ENCODE measurements at places on chromosomes 2 and 18. TPM values are rescaled to one million over a fixed set of nuclear protein-coding genes. Genes with fewer than 3 reads are reported as not detected.

DNA sequence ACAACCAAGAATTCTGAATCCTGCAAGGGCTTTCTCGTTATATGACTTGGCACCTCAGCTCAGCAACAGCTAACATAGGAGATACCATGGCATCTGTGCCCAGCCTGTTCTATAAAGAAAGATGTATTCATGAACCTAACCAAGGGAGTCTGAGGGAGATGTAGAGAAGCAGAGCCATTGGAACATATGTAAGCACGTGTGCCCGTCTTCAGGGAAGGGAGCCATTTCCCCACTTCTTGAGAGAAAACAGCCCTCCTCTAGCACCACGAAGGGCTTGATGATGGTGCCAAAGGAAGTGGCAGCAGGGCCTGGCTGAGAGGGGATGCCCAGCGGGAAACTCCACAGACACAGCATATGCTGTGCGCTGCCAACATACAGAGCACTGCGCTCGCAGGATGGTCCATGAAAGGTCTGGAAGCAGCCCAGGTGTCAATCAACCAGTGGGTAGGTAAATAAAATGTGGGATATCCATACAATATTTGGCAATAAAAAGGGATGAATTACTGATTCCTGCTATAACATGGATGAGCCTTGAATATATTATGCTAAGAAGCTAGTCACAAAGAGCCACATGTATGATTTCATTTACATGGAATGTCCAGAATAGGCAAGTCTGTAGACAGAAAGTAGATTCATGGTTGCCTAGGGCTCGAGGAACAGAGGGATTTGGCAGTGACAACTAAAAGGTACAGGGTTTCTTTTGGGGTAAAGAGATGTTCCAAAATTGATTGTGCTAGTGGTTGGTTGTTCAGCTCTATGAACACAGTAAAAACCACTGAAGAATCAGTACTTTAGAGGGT, 16.1 kb downstream of the TMEM247 start:
- DNase-seq, result no peak

GRCh38 chr2:209771474-209772289, at the start of gene UNC80:
Gene UNC80 (plus strand): TSS chr2:209771832. CDS start chr2:209772073, 241 bp downstream.
- DNase-seq, result no peak

DNA sequence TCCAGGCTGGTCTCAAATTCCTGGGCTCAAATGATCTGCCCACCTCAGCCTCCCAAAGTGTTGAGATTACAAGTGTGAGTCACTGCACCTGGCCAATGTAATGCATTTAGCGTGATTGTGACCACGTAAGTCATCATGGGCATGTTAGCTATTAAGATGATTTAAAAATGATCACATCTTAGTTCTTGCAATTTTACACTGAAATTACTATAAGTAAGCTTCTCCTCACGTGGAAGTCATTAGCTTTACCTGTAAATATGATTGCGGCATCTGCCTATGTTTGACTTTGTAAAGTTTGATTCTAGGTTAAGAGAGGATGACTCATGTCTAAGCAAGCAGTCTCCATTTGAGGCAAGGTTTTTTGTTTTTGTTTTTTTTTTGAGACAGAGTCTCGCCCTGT, 85.5 kb downstream of the PMAIP1 start:
- DNase-seq, result no peak

- no peak for DNase-seq
These were observed 109.4 kb downstream of the TDRD15 start for GRCh38 chr2:21233194-21233593.

DNA sequence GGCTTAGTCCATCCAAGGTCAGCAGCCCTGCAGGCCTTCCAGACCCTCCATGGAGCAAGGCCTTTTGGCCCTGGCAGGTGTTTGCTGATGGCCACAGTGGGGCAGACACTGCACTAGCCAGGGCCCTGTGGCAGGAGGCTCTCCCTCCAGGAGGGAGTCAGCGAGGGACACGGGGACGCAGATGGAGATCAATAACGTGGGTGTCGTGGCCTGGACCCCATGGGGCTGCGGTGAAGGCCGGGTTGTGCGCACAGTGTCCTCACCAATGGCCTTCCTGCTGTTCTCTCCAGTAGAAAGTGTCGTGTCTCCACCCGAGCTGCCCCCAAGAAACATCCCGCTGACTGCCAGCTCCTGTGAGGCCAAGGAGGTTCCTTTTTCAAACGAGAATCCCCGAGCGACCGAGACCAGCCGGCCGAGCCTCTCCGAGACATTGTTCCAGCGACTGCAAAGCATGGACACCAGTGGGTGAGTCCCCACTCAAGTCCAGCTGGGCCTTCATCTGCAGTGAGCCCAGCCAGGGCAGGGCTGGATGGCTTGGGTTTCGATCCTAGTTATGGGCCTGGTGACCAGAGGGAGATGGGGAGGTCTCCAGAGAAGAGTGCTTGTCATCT, 65.4 kb downstream of the INPP5D start:
- DNase-seq, result no peak

- peak; percentile 39 for DNase-seq
These were observed at the start of gene DOK6 for GRCh38 chr18:69400253-69400975. Gene DOK6 (plus strand): TSS chr18:69400888.

The NGEF gene
- 6.8 TPM for total RNA-seq

GRCh38 chr18:65477455-65477854, 273.4 kb upstream of the CDH7 start:
- no peak for DNase-seq

DNA sequence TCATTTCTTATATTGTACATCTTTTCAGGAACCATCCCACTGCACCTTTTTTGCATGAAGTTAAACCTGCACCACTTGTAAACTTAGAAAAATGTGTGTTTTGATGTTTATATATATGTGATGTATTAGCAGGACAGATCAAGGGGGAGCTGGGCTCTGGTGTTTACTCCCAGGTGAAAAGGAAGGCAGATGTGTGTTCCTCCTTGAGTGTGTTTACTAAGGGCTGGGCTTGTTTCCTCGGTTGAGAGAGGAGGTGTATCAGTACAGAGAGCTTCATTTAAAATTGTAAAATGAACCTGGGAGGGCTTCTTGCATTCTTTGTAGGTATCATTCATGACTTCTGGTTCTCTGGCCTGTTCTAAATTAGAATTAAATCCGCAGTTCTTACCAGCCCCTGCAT, 14.8 kb downstream of the LPIN1 start:
- no peak for DNase-seq

DNA sequence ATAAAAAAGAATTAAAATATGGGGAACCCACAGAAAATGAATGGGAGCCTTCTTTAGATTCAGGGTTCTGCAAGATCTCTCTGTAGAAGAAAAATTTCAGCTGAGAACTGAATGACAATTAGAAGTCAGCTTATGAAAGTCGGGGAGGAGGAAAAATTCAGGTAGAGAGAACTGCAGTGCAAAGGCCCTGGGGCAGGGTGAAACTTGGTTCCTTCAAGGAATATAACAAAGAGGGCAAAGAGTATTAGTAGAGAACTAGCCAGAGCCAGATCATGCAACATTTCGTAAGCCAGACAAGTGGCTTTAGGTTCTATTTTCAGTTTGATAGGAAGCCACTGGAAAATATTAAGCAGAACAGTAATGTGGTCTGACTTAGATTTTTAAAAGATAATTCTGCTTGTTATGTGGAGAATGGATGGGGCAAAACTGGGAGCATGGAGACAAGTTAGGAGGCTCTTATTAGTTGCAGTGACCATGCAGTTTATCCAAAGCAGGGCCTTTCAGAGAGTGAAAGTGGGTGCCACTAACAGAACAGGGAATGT, 27.9 kb downstream of the RAB27B start:
- DNase-seq, result no peak

DNA sequence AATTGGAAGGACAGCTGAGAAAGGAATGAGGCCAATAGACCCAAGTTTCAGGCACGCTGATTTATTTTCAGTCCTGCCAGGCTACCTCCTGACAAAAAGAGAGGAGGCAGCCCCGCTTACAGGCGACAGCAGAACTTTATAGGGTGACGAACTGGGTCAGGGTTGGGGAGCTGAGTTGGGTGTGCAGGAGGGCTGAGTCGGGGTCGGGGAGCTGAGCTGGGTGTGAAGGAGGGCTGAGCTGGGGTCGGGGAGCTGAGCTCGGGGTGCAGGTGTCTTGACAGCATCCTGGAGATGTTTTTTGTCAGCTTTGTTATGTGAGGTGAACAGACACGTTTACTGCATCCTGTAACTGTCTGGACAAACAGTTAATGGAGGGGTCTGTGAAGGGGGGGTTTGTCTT, 342.2 kb downstream of the ADCYAP1 start:
- no peak for DNase-seq

Data from uterus (tissue), 4 donors.